GM23338 (cell line): ENCODE measurements at places on chromosomes 3 and 15. TPM values are rescaled to one million over a fixed set of nuclear protein-coding genes. Genes with fewer than 3 reads are reported as not detected.

The MYL3 gene
- not detected in 2 replicates for total RNA-seq

The HDC gene
- total RNA-seq, result not detected in 2 replicates

The FAN1 gene
- total RNA-seq, result 25.7 and 29.2 TPM in 2 replicates

The EPHA3 gene
- total RNA-seq, result 0.21 and 0.47 TPM in 2 replicates

The SCG5 gene
- 48.1 and 49.2 TPM in 2 replicates for total RNA-seq

The GOLGA6A gene
- total RNA-seq, result 2.1 and 7.5 TPM in 2 replicates

The DLL4 gene
- 0.31 and 0.62 TPM in 2 replicates for total RNA-seq

DNA sequence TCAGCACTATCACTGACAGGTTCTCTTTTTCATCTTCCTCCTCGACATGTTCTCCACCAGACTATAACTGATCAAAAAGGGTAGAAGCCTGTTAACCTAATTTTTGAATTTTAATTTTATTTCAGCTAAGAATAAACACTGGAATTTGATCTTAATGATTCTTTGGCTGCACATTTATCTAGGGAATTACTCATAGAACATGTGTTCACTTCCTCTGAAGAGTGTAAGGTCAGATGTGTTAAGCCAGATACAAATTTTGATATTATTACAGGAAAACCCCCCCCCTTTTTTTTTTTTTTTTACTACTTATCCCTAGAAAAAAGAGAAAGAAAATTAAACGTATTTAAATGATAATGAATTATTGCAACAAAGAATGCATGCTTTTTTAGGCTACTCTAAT is 15.0 kb downstream of the DCBLD2 start:
- H3K36me3 ChIP-seq, result no peaks in the 10 kb centered on the region
- no peak for DNase-seq
- H3K4me1 ChIP-seq, result peaks cover 65% of the 10 kb centered on the region
- no peak overlapping the region for H3K27ac ChIP-seq
- no peaks in the 10 kb centered on the region for H3K27me3 ChIP-seq

GRCh38 chr3:129061888-129062834 is 1.6 kb downstream of the GP9 start:
- H3K4me3 ChIP-seq, result no peak overlapping the region
- H3K4me1 ChIP-seq, result no peaks in the 10 kb centered on the region
- peaks cover under 1% of the 10 kb centered on the region; the same call in 1 of the 2 replicates for H3K27me3 ChIP-seq

DNA sequence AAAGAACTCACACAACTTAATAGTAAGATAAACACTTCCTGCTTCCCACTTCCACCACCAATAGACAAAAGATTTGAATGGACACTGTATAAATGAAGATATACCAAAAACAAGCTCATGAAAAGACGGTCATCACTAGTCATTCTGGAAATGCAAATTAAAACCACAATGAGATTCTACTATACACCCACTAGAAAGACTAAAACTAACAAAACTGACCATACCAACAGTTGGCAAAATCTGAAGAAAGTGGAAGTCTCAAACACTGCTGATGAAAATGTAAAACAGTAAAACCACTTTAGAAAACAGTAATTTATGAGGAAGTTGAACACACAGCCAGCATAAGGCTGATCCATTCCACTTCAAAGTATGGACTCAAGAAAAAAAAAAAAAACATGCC is 35.6 kb upstream of the CD96 start:
- no peaks in the 10 kb centered on the region for H3K36me3 ChIP-seq
- no peak overlapping the region for H3K4me3 ChIP-seq
- no peak for DNase-seq

- no peak for DNase-seq
- H3K4me3 ChIP-seq, result no peak overlapping the region
- H3K27ac ChIP-seq, result no peak overlapping the region
- H3K4me1 ChIP-seq, result peaks cover 40% of the 10 kb centered on the region
- no peaks in the 10 kb centered on the region for H3K27me3 ChIP-seq
Measured at GRCh38 chr3:65148687-65149086, 460.9 kb upstream of the ADAMTS9 start.

DNA sequence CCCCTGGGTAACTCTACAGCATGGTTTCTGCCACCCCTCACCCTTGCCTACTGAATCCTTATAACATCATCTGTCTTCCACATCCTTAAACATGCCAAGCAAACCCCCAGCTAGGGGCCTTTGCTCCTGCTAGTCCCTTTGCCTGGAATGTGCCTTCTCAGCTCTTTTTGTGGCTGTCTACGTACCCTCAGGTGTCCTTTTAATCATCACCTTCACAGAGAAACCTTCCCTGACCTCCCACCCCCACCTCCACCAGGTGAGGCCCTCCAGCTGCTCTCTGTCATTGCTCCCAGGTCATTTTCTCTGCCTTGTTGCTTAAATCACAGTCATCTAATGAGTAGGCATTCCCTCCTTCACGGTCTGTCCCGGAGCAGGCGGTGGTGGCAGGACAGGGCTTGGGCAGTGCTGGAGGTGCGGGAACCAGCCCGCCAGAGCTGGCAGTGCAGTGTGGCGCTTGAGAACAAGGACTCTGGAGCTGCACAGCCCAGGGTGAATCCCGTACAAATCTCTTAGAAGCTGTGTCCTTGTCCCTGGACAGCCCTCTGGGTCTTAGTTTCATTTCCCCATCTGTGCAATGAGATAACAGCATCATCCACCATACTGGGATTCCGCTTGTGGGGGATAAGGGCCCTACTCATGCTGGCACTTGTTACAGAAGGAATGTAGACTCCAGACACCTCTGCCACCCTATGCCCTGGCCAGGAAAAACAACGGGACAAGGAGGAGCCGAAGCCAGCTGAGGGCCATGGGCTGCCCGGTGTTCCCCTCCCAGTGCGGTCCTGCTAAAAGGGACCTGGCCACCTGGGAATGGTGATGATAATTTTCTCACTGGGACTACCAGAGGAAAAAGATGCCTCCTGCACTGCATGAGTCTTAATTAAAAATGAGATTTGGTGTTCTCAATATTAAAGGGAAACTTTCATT is 52.1 kb upstream of the IQSEC1 start:
- H3K4me1 ChIP-seq, result no peaks in the 10 kb centered on the region
- H3K27ac ChIP-seq, result no peak overlapping the region
- H3K4me3 ChIP-seq, result no peak overlapping the region
- no peaks in the 10 kb centered on the region for H3K36me3 ChIP-seq
- no peak for DNase-seq
- no peaks in the 10 kb centered on the region for H3K27me3 ChIP-seq

GRCh38 chr15:65184305-65184867 is 756 bp downstream of the CLPX start:
- H3K36me3 ChIP-seq, result peaks cover 7% of the 10 kb centered on the region; the same call in 1 of the 2 replicates
- H3K27me3 ChIP-seq, result no peaks in the 10 kb centered on the region
- 0 out of 2 replicates have a peak, but pooled peaks cover 6% of the 10 kb centered on the region for H3K4me1 ChIP-seq

DNA sequence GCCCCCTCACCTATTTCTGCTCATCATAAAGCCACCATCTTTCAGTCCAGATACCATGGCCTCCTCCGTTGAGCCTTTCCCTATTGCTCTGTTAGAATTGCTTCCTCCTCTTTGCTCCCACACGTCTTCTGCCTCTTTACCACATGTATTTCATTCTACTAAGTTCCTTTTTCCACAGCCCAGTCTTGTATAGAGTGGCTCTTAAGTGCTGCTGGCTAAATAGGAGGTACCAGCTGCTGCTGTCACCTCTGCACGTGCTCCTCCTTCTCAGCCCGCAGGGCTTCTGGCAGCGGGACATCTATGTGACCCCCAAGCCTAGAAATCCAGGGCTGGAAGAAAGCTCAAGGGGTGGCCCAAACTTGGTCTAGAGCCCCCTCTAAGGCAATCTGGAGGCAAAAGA is 38.8 kb upstream of the PLXND1 start:
- H3K27ac ChIP-seq, result no peak overlapping the region
- H3K4me3 ChIP-seq, result no peak overlapping the region
- H3K36me3 ChIP-seq, result no peaks in the 10 kb centered on the region
- no peak for DNase-seq

- no peak overlapping the region for H3K27ac ChIP-seq
- H3K36me3 ChIP-seq, result no peaks in the 10 kb centered on the region
- no peak for DNase-seq
- H3K4me1 ChIP-seq, result peaks cover 12% of the 10 kb centered on the region
- H3K4me3 ChIP-seq, result no peak overlapping the region
Measured at GRCh38 chr15:61649046-61649445, 411.2 kb downstream of the VPS13C start.

- no peak overlapping the region for H3K4me3 ChIP-seq
- no peaks in the 10 kb centered on the region for H3K27me3 ChIP-seq
- H3K4me1 ChIP-seq, result no peaks in the 10 kb centered on the region
- DNase-seq, result no peak
- no peaks in the 10 kb centered on the region for H3K36me3 ChIP-seq
Measured at GRCh38 chr3:106457281-106458180, 588.7 kb upstream of the CBLB start.

DNA sequence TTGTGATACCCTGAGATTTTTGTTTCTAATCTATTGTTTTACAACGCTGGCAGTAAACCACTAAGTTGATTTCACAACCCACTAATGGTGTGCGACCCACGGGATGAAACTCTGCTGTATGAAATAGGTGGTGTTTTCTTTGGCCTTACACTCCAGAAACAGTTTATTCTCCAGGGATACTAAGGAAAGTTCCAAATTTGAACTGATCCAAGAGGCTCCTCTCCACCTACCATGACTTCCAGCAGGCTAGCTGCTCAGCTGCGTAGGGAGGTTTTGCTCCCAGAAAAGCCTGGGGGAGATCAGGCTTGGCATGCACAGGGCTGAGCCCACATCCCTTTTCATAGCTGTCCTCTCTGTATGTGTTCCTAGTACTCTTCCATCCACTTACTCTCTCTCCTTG is 71.5 kb downstream of the FAM174B start:
- no peaks in the 10 kb centered on the region for H3K36me3 ChIP-seq
- no peak overlapping the region for H3K4me3 ChIP-seq
- DNase-seq, result no peak

DNA sequence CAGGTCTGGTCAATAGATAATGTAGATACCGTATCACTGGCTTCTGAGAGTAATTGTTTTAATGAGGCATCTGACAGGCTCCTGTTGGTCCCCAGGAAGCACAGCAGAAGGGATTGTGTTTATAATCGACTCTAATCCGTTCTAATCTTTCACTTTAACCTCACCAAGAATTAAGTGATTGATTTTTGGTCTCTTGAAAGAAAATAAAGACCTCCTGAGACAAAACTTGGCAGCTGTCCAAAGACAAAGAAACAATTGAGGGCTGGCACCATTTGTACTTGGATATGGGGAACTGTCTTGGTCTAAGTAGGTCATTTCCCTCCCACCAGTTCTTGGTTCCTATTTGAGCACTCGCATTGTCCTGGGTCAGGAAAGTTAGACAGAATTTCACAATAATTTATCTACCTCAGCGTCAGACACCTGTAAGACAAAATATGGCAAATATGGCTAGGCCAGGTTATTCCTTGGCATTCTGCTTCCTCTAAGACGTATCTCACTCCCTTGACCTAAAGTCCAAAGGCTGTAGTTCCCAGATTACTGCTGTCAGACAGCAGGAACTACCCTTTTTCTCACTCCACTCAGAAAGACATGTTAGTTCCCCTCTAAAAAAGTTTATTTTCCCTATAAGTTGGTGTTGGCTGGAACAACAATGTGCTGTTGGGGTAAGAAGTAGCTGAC is 22.7 kb upstream of the CD96 start:
- no peaks in the 10 kb centered on the region for H3K27me3 ChIP-seq
- no peak overlapping the region for H3K27ac ChIP-seq
- H3K4me1 ChIP-seq, result no peaks in the 10 kb centered on the region
- no peaks in the 10 kb centered on the region for H3K36me3 ChIP-seq

GRCh38 chr3:119579366-119580066 is at the start of gene ADPRH:
Gene ADPRH (plus strand): TSS chr3:119579492. CDS start chr3:119582170, 2,678 bp downstream.
- no peaks in the 10 kb centered on the region for H3K36me3 ChIP-seq
- DNase-seq, result peak; percentile 84
- peaks cover 10% of the 10 kb centered on the region for H3K4me1 ChIP-seq
- H3K27ac ChIP-seq, result no peak within 1 kb of the TSS

GRCh38 chr3:31456373-31456772 is 76.4 kb upstream of the STT3B start:
- H3K4me1 ChIP-seq, result no peaks in the 10 kb centered on the region
- H3K27me3 ChIP-seq, result no peaks in the 10 kb centered on the region
- no peaks in the 10 kb centered on the region for H3K36me3 ChIP-seq
- DNase-seq, result no peak
- no peak overlapping the region for H3K4me3 ChIP-seq

DNA sequence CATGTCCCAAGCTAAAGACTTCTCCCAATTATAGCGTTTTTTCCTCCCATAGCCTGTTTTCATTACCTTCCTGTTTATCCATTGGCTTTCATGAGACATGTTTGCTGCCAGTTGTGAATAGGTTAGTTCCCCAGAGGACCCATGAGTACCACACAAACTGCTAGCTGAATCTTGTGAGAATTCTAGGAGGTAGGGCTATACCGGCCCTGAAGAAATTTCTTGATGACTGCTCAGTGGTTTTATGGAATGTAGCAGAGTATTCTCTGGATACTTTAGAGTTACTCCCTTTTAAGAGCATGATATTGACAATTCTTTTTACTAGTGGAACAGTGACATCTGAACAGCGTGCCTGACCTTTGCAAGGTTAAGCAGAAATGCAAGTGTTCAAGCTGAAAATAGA is 210.4 kb downstream of the MCTP2 start:
- H3K4me1 ChIP-seq, result peaks cover 10% of the 10 kb centered on the region
- H3K27ac ChIP-seq, result no peak overlapping the region
- DNase-seq, result no peak
- no peaks in the 10 kb centered on the region for H3K36me3 ChIP-seq
